ENCODE measurements at places on chromosomes 1 and 21. TPM values are rescaled to one million over a fixed set of nuclear protein-coding genes. Genes with fewer than 3 reads are reported as not detected.
A peak's percentile ranks its signal among the peaks of the same experiment; 100 is the strongest.

Gene GJA8
- not detected for total RNA-seq

- no peak for DNase-seq
Measured at GRCh38 chr1:59776960-59777852, 37.5 kb upstream of the HOOK1 start.

Gene ATP6V1G3
- not detected for total RNA-seq

- DNase-seq: no peak
Measured at GRCh38 chr21:35617491-35617890, 442.8 kb downstream of the SETD4 start.

DNA sequence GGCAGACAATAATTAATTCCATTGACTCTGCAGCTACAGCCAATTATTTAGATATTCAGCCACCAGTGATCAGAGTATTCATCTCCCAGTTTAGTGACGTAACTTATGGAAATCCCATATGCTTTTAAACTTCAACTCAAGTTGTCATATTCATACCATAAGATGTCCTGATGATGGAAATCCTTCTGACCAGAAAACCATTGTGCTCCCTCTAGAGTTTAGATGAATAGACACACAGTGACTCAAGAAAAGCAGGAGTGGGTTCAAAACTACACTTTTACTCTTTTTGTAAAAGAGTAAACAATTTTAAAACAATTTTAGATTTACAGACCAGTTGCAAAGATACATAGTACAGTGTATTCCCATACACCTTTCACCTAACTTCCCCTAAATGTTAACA is 463.7 kb downstream of the KCNT2 start:
- DNase-seq: no peak

DNA sequence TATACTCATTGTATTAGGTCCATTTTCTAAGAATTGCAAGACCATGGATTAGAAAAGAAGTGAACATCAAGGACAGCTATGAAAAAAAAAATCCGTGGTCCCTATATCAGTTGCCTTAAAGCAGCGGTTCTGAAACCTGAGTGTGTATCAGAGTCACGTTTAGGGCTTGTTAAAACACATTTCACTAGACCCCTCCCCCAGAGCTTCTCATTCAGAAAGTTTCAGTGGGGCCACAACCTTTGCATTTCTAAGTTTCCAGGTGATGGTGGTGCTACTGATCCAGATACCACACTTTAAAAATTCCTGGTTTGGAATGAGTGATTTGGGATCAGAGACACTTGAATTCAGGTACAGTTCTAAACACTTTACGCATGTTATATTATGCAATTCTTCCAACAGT is 96.1 kb upstream of the PRMT6 start:
- no peak for DNase-seq

DNA sequence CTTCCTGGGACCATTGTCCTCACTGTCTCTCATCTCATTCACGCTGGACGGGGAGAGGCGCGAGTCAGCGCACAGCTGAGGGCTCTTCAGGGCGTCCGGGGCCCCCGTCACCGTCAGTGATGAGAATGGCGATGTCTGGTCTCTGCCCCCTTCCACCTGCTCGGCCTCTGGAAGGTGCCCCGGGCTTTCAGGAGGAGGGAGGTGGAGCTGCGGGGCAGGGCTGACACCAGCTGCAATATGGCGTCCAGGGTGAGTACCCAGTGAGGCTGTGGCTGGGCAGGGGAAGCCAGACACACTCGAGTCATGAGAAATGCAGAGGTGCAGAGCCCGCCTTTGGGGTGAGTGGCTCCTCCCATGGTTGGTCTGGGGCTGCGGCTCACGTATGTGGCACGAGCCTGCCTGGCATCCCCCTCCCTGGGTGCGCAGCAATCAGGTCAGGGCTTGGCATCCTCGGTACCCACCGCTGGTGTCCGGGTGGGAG is 15.1 kb downstream of the MORN1 start:
- no peak for DNase-seq

GRCh38 chr1:178725466-178726086 is 532 bp downstream of the RALGPS2 start:
- DNase-seq: peak; percentile 71

- DNase-seq: peak; percentile 80
Measured at GRCh38 chr1:8962812-8963530, 17.3 kb downstream of the CA6 start.

- peak; percentile 35 for DNase-seq
Measured at GRCh38 chr1:86875722-86876121, 38.2 kb downstream of the SELENOF start.

DNA sequence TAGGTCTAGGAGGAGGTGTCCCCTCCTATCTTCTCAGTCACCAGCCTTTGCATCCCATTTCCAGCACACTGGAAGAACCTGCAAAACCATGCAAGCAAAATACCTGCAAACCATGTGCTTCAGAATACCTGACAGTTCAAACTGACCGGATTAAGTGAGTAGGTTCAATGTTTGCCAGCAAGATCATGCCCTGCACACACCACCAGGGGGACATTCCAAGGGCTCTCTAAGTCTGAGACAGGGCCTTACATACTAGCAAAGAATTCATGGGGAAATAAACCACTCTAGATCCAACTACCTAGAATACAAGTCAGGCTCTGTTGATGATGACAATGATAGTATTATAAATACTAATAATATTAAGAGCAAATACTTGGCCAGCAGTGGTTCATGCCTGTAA is 27.6 kb downstream of the INPP5B start:
- peak; percentile 79 for DNase-seq

Gene CLCNKA
- not detected for total RNA-seq

DNA sequence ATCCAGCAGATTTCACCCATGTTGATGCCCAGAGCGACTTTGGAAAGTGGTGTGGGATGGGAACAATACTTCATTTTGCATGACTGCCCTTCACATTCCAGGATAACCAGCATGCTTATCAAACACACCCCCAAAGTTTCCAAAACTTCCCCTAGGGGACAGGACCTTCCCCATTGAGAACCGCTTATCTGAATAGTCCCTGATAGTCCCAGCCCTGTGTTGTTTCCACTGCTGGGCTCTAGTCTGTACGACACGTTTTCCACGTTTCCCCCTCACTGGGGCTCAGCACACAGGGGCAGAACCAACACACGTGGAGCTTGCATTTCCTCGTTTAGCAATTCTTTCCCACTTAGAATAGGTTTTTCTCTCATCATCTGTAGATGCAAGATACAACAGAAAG is 61.0 kb downstream of the BACE2 start:
- no peak for DNase-seq

- DNase-seq: no peak
Measured at GRCh38 chr1:1361982-1362423, 3.6 kb upstream of the MXRA8 start.

GRCh38 chr1:44553771-44554170 is 120.5 kb downstream of the TMEM53 start:
- DNase-seq: no peak

DNA sequence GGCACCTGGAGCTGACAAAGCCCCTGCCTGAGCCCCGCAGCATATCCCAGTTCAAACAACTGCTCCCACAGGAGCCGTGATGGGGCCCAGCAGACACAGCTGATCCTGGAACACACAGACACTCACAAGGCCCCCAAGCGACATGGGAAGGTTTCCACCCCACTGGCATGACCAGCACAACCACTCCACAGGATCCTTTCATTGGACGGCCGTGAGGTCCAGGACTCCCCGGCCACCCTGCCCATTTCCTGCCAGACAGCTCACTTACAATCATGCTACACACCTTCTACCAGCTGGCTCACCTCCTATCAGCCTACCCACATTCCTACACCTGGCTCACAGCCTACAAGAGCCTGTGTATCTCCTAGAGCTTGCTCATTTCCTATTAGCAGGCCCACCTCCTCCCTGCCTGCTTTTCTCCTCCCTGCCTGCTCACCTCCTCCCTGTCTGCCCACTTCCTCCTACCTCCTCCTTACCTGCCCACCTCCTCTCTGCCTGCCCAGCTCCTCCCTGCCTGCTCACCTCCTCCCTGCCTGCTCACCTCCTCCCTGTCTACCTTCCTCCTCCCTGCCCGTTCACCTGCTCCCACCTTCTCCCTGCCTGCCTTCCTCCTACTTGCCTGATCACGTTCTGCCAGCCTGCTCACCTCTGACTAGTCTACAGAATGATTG is 73.9 kb downstream of the MATN1 start:
- no peak for DNase-seq

Gene CAMK2N1
- total RNA-seq: not detected

- no peak for DNase-seq
Measured at GRCh38 chr1:225681231-225681630, 28.3 kb upstream of the ENAH start.

DNA sequence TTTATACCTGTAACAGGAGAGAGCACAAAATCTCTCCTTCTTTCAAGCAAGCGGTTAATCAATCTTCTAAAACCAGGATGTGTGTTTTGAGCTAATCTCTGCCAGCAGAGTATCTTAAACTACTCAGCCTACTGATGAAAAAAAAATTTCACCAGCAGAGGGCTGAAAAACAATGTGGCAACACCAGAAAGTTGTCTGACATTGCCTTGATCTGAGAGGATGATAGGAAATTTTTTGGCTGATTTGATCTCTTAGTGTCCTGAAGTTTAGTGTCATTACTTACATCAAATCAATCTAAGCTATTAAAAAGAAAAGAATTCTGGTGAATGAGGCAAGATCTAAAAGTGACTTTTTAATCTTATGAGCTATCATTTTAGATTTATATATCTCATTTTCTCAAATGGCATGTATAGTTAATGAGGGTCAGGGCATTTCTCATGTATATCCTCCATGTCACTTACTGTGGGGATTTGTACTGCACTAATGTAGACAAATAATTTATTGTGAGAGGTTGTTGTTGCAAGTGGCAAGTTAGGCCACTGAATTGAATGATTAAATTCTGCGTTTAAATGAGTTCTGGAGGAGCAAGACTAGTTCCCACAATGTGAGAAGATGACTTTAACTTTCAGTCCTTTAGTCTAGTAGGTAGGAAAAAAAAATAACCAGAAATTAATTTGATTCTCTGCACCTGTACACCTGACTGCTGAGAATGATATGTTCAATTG is 10.9 kb downstream of the ADAMTS1 start:
- DNase-seq: no peak

- no peak for DNase-seq
Measured at GRCh38 chr1:116330846-116331245, 42.2 kb upstream of the ATP1A1 start.

DNA sequence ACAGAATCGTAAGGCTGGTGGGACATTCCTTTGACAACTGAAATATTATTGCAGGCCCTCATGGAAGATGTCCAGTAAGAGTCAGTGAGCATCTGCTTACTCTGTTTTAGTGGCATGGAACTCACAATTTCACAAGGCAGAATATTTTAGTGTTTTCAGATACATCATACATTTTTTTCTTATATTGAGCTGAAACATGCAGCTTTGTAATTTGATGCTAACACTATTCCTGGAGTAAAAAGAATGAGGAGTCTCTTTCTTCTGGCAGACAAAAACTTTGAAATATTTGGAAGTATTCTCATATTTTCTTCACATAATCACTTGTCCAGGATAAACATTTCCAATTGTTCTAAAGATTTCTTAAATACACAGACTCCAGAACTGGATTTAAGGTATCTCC is 17.7 kb downstream of the CLDN17 start:
- DNase-seq: no peak
